Fibroblast of the aortic adventitia (primary cell): ENCODE measurements at places on chromosomes 7 and 10.
A peak's percentile ranks its signal among the peaks of the same experiment; 100 is the strongest.

DNA sequence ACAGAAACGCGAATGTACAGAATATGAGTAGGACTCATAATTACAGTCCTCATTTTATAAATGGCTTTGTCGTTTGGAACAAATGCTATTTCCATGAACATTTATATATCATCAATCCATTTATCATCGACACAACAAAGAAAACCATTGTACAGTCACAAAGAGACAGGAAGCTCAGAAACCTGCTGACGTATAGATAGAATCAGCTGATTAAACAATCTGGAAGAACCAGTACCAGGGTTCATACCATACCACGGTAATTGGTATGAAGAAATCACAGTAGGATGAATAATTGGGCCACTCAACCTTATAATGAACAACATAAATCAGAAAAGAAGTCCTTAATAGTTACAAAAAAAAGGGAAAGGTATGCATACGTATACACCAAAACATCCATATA is 295.0 kb downstream of the PARD3 start:
- DNase-seq: no peak

DNA sequence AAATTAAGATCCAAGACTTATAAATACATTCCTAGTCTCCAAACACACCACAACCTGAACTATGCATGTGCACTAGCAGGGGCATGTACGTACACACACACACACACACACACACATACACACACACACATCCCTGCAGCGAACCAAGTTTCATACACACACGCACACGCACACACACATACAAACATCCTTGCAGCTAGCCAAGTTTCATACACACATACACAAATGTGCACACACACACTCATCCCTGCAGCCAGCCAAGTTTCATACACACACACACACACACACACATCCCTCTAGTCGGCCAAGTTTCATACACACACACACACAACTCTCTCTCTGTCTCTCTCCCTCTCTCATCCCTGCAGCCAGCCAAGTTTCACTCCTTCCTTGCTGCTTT is 82.7 kb upstream of the WIPF3 start:
- DNase-seq: peak; percentile 59

DNA sequence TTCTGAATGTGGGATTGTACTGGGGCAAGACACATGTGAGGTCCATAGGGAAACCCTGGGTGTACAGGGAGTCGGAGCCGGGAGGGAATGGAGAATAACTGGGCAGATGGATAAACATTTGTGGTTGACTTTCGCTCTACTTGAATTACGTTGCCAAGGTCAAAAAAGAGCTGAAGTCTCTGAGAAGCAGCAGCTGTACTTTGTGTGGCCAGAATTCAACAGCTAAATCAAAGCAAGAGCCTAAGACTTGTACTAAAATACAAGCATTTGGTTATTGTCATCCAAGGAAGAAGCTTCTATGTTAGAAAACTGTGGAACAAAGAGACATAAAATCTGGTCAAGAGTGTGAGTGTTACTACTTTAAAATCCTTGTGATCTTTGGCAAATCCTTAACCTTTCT is 457.2 kb downstream of the ARL4A start:
- peak; percentile 55 for DNase-seq

DNA sequence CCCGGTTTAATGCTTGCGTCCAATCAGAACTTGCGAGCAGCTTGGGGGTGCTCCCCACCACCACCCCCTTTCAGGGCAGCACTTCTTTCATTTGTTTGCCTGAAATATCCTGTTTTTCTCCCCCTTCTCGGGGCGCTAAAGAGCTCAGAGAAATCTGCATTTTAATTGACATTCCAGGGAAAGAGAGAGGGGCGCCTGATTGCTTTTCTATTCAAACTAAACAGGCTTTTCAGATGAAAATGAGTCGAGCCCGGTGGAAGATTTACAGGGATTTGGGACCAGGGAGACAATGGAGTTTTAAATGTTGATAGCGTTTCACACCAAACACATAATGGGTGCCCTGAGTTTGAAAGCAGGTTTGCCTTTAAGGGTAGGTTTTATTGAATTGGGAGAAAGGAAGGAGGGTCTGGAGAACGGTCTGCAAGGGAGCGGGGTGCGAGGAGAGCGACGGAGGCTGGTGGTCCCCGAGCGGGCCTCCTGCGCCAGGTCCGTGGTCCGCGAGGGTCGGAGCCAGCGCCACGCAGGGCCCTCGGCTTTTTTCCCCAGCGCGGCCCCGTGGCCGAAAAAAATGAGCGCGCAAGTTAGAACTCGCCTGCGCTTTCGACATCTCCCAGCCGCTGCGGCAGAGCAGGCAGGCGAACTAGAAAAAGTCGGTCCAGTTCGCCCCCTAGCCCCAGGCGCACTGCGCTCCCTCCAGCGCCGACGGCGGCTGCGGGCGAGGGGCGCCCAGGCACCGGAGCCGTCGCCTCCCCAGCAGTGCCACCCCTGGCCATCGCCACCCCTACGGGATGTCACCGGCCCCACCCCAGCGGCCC is 1.3 kb downstream of the FGFR2 start:
- DNase-seq: no peak

DNA sequence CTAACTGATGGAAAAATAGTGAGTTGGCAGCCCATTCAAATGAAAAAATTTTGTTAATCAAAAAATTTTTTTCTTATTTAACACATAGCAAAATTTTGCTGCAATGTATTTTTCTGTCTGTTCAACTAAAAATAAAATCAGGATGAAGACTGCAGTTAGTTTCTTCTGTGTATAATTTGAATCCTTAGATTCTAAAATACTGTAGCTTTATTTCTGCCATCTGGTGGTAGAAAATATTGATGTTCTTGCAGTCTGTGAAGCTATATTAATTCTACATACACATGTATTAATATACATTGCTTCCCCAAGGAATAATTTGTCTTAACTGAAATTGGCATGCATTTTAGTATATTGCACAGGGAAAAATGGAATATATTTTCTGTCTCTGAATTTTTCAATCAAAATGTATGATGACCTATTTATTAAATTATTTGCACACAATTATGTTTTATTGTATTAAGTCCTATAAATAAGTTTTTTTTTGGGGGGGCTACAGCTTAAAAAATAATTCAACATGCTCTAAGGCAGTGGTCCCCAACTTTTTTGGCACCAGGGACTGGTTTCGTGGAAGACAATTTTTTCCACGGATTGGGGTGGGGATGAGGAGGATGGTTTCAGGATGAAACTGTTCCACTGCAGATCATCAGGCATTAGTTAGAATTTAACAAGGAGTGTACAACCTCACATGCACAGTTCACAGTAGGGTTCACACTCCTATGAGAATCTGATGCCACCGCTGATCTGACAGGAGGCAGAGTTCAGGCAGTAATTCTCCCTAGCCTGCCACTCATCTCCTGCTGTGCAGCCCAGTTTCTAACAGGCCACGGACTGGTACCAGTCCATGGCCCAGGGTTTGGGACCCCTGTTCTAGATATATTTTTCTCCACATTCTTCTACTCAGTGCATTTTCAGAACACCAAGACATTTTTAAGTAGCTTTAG is 119.4 kb downstream of the GNAT3 start:
- DNase-seq: peak; percentile 72
